ENCODE measurements at places on chromosomes 7 and 10.
A peak's percentile ranks its signal among the peaks of the same experiment; 100 is the strongest.

DNA sequence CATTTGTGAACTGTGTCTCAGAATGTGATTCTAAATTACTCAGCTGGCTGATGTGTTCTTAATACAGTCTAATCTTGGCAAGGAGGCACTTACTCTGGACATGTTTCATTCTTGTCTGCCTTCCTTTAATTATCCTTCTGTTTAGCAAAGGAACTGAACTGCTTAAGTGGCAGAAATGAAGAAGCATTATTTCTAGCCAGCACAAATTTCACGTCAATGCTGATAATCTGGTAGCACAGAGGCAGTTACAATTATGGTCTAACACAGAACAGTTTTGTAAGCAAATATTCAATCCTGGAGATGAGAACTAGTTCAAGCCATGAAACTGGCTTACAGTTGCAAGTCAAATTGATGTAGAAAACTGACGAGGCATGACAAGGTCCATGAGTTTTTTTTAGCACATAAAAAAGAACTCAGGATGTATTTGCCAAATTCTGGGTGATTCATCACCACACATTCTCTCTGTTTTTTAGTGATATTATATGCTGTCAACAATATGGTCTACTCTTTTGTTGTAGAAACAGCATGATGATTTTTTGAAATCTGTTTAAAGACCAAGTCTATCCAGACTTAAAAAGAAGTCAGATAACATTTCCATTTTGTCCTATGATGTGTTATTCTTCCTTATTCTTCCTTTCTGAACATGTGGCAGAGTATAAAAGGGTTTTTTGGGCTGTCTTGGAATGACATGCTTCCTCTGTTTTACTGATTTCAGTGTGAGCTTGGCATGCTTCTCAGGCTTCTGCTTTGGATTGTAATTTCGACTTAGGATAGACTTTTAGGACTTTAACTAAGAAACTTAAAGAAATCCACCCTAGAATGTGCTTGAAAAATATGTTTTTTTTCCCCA, 154.8 kb downstream of the DNAJB9 start:
- no peak for DNase-seq

DNA sequence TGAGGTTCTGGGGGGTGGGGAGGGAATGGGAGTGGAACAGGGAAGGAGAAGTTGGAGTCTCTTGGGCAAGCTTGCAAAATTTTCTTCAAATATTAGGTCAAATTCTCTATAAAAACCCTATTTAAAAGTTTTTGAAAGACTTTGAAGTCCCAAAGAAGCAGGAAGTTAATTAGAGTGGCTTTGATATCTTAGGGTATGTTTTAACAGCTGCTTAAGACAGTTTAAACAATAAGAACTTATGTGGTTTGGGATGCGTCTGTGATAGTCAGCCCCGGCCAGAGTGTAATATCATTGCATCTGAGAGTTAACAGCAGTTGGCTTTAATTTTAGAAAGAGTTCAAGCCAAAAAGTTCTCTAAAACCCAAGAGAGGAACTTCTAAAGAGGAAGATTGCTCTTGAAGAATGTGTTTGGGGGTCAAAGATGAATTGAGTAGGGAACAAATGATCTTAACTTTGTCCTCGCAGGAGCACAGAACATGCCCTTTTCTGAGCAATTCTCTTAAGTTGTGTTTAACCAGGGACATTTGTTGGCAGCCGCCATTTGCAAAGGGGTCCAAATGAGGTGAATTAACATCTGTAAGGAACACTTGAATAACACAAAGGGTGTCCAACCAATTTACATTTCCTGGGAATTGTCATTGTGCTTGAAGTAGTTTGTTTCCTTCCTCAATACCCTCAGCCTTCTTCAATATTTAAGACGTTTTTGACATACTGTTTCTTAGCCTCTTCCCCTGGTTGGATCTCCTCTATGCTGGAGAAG, 182.4 kb downstream of the PTEN start:
- no peak for DNase-seq

GRCh38 chr7:92276460-92276864, 30.7 kb downstream of the ANKIB1 start:
- no peak for DNase-seq

- no peak for DNase-seq
Observed at GRCh38 chr10:71427246-71427645, 30.5 kb downstream of the CDH23 start.

GRCh38 chr7:33716581-33717477, 188.5 kb upstream of the BMPER start:
- no peak for DNase-seq

GRCh38 chr7:41996381-41997035, 240.5 kb downstream of the GLI3 start:
- DNase-seq: peak; percentile 44

DNA sequence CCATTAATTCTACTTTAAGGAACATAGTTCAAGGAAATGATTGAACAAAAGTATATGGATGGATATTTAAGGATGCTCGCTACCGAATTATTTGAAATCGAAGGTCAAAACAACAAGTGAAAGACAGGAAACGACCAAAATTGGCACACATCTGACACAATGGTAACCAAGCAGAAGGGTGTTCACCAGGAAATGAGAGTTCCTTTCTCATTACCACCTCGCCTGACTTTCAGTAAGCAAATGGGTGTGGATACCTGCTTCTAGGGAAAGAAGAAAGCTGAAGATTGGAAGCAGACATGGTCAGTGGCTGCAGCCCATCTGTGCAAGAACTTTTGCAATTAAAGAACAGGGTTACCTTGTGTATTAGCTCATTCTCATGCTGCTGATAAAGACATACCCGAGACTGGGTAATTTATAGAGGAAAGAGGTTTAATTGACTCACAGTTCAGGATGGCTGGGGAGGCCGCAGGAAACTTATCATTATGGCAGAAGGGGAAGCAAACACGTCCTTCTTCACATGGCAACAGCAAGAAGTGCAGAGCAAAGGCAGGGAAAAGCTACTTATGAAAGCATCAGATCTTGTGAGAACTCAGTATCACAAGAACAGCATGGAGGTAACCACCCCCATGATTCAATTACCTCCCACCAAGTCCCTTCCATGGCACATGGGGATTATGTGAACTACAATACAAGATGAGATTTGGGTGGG, 6.2 kb upstream of the TMEM273 start:
- DNase-seq: no peak

- DNase-seq: peak; percentile 88
Observed at GRCh38 chr7:158649279-158649678, 55.3 kb downstream of the NCAPG2 start.

DNA sequence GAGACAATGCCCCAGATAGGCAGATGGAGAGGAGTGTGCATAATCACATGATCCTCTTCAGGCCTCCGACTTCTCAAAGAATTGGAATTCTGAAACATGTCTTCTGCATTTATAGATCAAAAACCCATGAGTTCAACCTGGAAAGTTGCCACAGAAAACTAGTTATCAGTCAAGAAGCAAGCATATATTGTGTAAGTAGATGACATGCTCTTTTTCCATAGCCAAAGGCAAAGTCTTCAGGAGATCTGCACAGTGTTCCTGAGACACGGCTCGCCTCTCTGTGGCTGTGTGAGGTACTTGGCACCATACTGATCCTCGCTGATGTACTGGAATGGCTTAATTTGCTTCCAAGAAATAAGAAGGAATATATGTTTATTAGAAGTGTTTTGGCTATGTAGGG, 213.5 kb upstream of the MKI67 start:
- no peak for DNase-seq

DNA sequence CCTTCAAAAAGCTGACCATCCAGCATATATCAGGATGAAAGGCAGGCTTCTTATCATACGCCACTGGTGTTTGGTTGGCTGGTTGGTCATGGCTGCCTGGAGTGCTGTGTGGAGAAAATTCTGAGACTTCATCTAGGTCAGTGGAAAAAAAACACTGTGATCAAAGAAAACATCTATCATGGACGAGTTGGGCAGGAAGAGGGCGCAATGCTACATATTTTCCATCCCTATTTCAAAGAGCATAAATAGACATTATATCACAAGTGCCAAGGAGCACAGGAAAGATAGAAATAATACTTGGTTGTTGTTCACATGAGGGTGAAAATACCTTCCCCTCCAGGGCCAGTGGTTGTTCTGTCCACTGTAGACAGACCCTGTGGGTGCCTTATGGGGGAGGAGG, 128.4 kb upstream of the PLPP4 start:
- no peak for DNase-seq

GRCh38 chr7:40873248-40873647, 738.4 kb downstream of the SUGCT start:
- no peak for DNase-seq

DNA sequence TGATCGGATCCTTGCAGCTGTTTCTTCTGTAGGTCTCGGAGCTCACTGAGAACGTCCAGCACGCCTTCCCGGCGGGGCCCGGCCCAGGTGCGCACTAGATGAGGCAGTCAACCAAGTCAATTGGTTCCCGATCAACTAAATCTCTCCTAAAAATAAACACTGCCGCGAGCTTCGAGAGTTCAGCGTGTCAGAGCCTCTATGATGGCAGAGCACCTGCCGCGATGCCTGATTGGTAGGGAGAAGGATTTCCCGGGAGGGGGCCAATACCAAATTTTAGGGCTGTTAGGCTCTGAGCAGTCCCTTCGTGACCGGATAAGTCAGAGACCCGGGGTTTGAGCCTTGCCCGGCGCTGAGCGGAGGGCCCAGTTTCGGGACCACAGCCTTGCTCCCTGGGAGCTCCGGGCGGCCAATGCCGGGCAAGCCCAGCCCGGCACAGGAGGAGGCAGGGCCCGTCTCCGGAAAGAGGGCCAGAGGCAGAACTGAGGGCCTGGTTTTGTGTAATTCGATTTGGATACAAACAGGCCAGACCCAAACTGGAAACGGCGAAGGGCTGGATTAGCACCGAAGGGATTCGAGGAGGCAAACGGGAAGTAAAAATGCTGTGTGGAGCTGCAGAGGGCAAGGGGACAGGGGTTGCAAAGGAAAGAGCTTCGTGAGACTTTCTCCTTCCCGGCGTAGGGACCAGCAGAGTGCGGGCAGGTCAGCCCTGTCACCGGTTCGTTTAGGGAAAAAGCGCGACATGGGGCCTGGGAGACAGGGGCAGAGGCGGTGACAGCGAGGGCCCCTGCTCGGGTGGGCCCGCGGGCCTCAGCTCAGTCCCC, 569 bp downstream of the SLC26A5 start:
- DNase-seq: no peak

DNA sequence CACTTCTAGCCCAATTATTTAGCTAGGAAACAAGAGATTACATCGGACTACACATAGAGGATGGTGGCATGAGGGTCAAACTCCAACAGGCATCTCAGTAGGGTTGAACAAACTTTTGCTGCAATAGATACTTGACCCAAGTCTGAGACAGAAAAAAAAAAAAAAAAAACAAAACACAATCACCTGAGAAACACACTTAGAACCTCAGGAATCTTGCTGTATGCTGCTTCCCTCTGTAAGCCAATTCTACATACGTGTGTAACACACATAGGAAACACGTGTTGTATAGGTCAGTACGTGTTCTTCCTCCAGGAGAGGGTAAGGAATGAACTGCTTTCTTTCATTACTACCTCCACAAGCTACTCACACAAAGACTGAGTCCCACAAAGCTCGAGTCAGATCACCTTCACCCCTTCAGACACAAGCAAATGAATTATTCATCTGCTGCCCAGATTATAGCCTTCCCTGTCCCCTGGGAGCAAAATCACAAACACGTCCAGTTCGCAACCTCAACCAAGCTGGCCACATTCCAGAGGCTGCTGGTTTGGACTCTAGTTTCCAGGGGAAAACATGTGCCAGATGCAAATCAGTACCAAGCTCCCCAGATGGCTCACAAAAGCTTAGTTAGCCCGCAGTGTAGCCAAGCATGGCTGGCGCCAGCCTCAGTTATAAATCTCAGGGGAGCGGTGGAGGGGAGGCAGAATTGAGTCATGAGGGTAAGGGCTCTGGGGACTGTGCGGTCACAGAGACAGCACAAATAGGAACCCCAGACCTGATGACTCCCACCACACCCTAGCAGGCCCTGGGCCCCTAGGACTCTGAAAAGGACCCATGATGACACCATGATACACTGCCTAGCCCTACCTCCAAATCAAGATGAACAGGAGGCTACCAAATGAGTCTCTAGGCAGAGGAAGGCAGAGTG, 15.1 kb downstream of the PSAP start:
- no peak for DNase-seq

GRCh38 chr7:3066506-3066905, 22.8 kb upstream of the CARD11 start:
- no peak for DNase-seq

DNA sequence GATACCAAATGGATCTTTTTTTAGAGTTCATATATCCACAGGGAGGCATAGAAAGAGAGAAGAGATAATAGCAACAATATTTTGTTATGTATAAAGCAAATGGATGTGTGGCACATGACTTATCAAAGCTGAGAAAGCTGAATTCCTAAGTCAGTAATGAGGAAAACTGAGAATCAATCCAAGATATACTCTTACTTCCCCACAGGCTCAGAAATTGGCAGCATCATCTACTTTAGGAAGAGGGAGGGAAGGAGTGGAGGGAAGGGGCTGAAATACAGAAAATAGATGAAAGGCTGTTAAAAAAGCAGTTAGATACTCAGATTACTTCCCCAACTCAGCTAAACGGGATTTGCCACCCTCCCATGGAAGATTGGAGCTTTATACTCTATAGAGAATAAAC, 63.5 kb downstream of the SRI start:
- DNase-seq: no peak

DNA sequence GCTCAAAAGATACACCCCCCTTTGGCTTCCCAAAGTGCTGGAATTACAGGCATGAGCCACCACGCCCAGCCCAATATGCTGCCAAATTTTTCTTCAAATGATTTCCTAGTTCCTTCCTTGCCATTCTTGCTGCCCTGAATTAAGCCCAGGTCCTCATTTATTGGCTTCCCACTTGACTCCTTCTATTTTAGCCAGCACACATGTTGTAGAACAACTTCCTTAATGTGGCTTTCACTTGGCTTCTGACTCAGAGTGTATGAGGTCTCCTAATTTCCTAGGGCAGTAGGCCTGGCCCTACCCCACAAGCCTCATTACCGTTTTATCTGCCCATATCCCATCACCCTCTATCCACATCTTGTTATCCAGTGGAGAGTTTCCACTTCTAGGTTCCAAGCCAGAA, 21.8 kb upstream of the HIPK2 start:
- DNase-seq: no peak

Data from AG04450 (cell line).